ENCODE measurements at places on chromosomes 16 and 17. TPM values are rescaled to one million over a fixed set of nuclear protein-coding genes. Genes with fewer than 3 reads are reported as not detected.

GRCh38 chr17:12053552-12053951 is 32.9 kb downstream of the MAP2K4 start:
- no peak for ATAC-seq

GRCh38 chr17:45334701-45335677 is 18.2 kb upstream of the MAP3K14 start:
- ATAC-seq = no peak

- ATAC-seq = no peak
Observed at GRCh38 chr17:2694381-2695242, 17.0 kb downstream of the CLUH start.

DNA sequence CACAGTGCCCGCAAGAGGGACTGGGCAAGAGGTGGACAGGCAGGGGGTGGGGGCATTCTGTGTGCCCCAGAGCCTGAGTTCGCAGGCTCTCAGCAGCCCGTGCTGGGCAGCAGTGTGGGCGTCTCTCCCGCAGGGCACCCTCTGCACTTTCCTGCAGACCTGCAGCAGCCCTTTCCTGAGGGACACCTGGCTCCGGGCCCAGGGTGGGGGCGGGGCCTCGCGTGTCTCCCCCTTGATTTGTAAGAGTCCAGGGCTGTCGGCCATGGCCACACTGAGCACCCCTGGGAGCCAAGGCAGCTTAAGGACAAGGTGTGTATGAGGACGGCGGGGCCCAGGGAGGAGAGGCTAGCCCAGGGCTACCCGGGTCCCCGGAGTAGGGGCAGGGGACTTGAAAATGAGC is 33.4 kb upstream of the SLC38A10 start:
- ATAC-seq = no peak

DNA sequence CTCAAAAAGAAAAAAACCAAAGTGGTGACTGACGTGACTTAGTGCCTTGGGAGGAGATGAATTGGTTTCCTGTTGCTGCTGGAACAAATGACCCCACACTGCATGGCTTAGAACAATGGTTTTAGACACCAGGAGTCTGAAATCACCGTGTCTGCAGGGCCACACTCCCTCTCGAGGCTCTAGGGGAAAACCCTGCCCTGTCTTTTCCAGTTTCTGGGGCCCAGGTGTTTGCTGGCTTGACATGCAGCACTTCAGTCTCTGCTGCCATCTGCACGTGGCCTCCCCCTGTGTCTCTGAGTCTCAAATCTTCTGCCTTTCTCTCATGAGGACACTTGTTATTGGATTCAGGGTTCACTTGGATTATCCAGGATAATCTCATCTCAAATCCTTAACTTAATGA is 323.8 kb upstream of the TNRC6C start:
- ATAC-seq = no peak

DNA sequence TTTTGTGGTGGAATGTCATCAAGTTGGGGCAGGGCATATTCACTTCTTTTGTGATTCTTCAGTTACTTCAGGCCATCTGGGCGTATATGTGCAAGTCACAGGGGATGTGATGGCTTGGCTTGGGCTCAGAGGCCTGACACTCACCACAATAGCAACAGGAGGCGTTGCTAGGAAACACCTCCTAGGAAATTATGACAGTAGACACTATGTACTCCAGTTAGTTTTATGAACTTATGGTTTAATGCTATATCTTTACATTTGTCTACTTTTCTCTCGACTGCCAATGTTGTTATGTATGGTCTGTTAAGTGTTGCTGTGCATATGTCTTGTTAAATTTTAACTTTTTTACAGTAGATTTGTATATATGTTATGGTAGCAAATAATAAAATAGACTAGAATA is 788.7 kb upstream of the GOT2 start:
- no peak for ATAC-seq

DNA sequence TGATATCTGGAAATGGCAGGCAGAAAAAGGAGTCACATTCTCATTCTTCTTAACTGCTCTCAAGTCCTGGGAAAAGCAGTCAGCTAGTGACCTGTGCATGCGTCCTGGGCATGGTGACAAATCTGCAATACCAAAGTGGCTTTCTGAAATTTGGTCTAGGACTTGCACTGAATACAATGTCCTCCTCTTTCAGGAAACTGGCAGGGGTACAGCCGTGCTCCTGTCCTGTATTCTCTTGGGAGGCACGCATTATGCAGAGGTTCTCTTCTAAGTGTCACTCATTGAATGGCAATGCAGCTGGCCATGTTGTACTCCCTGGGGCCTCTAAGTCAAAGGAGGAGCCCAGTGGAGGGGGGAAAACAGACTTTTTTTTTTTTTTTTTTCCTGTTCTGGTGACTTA is 10.6 kb downstream of the PHF12 start:
- ATAC-seq = peak; percentile 49

DNA sequence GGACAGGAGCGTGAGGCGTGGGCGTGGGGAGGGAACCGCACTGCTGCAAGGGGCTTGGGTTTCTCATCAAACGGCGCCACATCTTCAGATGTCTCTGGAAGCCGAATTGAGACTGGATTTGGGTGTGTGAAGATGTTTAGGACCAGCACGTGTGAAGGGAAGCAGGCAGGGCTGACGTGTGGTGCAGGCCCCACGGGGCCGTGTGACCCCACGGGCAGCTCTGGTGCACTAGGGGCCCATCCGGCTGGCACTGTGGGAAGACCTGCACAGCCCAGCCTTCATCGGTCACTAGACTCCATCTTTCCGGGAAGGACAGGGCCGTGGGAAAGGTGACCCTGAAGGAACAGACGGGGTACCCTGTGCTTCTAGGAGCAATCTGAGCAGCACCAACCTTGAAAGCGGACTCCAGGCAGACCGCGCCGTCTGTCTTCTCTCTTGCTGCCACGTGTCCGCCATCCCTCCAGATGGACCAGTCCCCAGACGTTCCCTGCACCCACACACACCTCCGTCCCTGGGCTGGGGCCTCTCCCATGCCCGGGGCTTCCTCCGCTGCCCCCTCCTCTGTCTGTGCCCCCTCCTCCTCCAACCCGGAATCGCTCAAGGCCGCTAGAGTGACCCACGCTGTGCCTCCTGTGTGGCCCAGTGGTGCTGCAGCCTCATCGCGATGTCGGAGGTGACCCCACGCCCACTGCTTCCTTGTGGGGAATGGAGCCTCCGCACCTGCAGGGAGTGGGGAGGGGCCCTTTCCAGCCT is 23.4 kb upstream of the CBFA2T3 start:
- no peak for ATAC-seq

DNA sequence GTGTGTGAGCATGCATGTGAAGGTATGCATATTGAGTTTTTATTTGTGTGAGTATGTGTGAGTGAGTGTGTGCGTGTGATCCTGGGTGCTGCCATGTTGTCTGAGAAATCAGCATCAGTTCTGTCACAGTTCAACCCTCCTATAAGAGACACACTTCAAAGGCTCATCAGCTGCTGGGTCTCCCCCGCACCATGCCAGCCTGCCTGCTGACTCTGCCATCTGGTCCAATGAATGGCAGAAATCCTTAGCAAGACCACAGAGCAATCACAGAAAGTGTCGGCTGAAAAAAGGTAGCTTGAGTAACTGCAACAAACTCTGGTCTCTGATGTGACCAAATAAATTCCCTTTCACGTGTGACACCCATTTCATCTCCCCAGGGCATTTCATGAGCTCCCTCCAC is 381.8 kb upstream of the MAF start:
- ATAC-seq = no peak

DNA sequence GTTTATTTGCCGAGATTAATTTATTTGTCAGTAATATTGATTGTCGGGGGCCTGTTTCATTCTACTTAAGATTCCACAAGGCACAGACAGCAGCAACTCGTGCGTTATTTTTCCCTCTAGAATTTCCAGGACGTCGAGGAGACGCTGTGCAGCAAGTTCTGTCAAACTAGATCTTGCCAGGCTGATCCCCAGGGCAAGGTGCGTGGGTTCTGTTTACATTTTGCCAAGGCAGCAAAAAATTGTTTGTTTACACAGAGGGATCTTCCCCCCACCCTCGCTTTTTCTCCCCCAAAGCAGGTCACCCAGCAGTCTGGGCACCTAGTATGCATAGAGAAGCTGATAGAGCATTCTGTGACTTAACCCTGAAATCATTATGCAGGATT is 111.4 kb downstream of the IRX3 start:
- ATAC-seq = no peak

DNA sequence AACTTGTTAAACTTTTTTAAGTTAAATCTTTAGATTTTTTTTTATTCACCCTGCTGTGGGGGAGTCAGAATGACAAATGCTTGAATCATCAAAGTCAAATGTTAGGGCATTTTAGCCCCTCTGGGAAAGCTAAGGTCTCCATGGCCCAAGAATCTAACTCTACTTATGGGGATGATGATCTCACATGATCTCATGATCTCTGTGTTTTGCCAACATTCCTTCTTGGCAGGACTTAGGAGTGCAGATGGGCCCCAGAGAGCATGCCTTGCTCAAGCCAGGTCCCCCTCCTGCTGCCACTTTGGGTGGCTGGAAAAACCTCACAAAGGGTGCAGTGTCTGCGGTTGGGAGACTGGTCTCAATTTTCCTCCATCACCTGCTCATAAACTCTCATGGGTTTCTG is 108.6 kb downstream of the PRKCB start:
- no peak for ATAC-seq

GRCh38 chr17:34412965-34413441 is 50.0 kb upstream of the CCL1 start:
- ATAC-seq = no peak

GRCh38 chr16:53704445-53704813 is 473 bp downstream of the FTO start:
- ATAC-seq = no peak

GRCh38 chr17:50764734-50765149 is 2.6 kb downstream of the ANKRD40CL start:
- ATAC-seq = no peak

DNA sequence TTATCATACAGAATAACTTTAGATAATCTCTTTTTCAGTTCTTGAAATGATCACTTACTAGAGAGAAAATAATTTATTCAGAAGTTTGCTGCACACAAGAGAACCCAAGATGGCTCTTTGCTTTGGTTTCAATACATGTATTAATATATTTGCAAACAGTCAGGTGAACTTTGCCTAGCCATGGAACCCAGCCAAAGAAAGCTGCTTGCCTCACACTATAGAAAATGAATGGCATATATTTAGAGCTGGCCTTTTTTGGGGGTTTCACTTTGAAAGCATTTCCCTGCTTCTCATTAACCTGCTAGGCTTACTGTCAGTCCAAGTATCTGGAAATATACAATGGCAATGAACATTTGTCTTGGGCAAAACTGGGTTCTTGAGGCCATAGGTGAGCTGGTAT is 75.3 kb downstream of the MRTFB start:
- ATAC-seq = no peak

- ATAC-seq = no peak
Observed at GRCh38 chr17:51344532-51344931, 84.2 kb downstream of the UTP18 start.

GRCh38 chr17:76554131-76554530 is 14.3 kb downstream of the PRCD start:
- no peak for ATAC-seq

DNA sequence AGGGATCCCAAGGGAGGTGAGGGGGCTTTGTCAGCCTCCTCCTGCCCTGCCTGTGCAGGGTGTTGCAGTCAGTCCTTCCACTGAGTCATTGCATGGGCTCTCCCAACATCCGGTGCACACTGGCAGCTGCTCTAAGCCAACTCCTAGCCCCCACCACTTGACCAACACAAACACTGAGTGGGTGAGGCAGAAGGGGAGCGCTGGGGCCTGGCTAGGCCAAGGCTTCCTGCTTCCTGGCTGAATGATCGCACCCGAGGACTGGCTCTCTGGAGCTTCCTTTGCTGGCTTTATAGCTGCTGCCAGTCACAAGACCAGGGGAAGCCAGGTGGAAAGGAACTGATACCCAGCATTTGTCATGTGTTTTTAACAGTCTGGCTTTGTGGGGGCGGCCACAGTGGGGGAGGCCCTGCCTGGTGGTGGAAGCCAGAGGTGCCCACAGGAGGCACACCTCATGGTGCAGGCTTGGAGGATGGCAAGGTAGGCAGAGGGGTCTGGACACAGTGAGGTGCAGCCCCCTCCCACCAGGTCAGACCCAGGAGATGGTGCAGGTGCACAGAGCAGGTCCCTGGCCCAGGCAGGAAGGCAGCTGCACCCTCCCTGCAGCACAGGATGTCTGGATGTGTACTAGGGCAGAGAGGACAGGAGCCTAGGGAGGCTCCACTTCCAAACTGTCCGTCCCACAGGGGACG is 6.8 kb downstream of the MPG start:
- peak; percentile 71 for ATAC-seq

TSPOAP1 gene
- 22.4 TPM for total RNA-seq

CD19 gene
- total RNA-seq = not detected

GNAO1 gene
- total RNA-seq = 76.5 TPM

PIRT gene
- 28.4 TPM for total RNA-seq

UBALD2 gene
- 34.6 TPM for total RNA-seq

DLG4 gene
- 34.0 TPM for total RNA-seq

KRTAP4-5 gene
- not detected for total RNA-seq

FAM83G gene
- total RNA-seq = 0.47 TPM

C1QTNF1 gene
- 1.2 TPM for total RNA-seq

TEX14 gene
- total RNA-seq = 0.27 TPM

ST6GALNAC1 gene
- not detected for total RNA-seq

TM4SF5 gene
- total RNA-seq = not detected

ARHGDIG gene
- 0.25 TPM for total RNA-seq

KRTAP4-6 gene
- 0.47 TPM for total RNA-seq

SCNN1G gene
- 0.05 TPM for total RNA-seq

ABCA10 gene
- total RNA-seq = 0.64 TPM

Measured in motor neuron (in vitro differentiated cells).